ENCODE measurements at places on chromosomes 5 and 9.

DNA sequence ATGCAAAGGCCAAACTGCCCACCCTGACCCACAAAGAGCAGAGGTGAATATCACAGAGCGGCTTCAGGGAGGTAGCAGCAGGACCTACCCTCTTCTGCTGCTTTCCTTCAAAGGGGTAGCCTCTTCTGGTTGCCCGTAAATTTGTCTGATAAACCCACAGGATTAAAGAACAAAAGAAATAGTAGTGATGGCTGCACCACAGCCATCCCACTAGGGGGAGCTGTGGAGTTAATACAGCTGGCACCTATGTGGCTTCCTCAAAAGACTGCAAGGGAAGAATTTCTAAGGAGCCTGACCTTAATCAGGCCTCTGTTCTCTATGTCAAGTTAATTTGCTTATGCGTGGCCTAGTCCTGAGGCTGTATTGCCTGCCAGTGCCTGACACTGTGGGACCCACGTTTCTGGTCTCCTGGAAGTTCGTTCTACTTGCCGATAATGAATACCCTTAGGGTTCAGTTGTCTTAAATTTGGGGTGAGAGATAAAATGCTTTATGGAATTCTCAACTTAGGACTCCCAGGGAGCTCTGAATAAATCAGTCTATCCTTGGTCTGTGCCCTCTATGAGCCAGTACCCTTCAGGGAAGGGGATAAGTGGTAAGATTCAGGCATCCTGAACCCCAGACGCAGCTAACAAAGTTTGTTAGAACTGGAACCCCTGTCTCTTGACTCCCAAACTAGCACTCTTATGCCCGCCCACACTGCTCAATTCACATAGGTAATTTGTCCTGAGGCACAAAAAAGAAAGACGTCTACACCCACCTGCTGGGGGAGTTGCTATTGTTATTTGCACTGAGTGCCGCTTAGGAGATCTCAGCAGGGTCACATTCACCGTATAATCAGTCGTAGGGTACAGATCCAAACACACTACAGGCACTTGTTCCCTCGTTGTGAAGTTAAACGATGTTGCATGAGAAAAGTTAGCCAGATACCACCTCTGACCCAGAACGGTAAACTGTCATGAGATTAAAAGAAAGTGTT, 77.1 kb downstream of the SUSD1 start:
- peak; percentile 75 for DNase-seq

DNA sequence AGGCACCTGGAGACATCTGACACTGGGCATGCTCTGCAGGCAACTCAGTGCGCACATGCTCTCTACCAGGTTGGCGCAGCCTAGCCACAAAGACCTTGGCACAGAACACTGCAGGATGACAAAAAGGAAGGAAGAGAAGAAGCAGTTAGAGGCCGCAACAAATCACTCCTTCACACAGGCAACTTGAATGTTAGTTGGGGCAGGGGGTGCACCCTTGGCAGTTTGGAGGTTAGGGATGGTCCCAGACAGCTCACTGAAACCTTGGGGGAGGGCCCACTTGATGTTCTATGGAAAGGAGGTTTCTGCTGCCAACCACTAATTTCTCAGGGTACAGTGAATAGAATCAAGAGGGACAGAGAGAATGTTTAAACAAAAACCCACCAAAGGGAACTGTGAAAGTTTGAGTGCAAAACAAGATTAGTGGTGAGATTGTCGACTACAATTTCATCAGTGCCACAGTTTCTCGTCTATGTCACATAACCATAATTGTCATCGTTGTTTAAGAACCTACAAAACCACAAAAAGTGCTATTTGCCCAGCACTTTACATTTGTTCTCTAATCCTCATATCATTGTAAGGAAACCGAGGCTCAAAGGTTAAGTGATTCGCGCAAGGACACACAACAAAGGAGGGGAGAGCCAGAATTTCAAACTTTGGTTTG, 48.7 kb downstream of the FBXW11 start:
- no peak for DNase-seq

- no peak for DNase-seq
Measured at GRCh38 chr9:137968235-137968634, 90.7 kb downstream of the CACNA1B start.

DNA sequence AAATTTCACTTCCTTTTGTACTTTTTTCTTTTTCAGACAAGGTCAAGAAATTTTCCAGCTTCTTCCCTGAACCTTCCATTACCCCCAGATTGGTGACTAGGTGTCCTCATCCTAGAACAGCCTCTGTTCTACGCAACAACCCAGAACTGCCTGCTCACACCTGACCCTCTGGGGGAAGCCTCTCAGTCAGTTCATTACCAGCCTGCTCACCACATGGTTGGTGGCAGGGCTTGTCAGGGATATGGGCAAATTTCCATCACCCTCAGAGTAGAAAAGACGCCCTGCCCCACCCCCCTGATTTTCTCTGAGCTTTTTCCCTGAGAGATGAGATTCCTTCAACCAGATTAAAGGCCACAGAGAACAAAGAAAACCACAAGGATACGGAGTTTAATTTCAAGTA, 5.3 kb upstream of the CFAP95 start:
- no peak for DNase-seq

GRCh38 chr9:10268531-10269485, 344.0 kb downstream of the PTPRD start:
- DNase-seq: peak; percentile 52

GRCh38 chr5:64019746-64020145, 57.5 kb upstream of the HTR1A start:
- no peak for DNase-seq
